ENCODE measurements at places on chromosomes 4 and X.

GRCh38 chr4:120062663-120063195 lies 3.9 kb downstream of the MAD2L1 start:
- DNase-seq = no peak

DNA sequence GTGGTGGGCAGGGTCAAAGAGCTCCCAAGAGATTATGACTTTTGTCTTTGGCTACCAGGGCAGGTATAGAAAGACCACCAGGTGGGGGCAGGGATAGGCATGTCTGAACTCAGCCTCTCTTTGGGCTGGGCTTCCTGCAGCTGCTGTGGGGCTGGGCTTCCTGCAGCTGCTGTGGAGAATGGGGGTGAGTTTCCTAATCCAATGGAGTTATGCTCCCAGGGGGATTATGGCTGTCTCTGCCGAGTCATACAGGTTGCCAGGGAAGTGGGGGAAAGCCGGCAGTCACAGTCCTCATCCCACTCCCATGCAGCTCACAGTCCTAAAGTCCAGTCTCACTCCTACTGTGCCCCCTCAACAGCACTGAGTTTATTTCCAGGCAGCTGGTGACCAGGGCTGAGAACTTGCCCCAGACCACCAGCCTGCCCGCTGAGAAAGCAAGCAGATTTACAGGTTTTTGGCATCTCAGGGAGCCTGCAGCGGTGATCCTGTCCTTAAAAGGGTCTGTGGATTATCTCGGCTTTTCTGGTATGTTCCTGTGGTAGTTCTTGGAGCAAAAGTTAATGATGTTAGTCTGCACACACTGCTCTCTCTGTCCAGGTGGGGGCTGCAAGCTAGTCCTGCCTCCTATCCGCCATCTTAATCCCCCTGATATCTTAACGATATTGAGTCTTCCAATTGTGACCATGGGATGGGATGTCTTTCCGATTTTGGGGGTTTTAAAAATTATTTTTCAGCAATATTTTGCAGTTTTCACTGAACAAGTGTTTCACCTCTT lies 133.4 kb downstream of the RTL9 start:
- no peak for DNase-seq

- DNase-seq = no peak
These were observed 694 bp downstream of the TBL1X start for GRCh38 chrX:9465380-9466123.

DNA sequence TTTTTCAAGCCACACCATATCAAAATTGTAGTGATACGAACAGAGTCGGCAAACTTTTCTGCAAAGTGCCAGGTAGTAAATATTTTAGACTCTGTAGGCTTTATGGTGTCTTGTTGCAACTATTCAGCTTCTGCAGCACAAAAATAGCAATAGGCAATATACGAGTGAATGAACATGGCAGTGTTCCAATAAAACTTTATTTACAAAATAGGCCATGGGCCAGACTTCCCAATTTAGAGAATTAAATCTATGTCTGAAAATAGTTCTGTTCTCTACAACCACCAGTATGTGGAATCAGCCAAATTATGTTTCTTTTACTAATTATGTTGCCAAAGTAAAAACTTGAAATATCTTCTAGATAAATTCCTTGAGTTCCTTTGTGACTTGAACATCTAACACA lies 56.5 kb downstream of the NCAPG start:
- DNase-seq = no peak

- no peak for DNase-seq
These were observed 66.1 kb downstream of the TNIP2 start for GRCh38 chr4:2689825-2690700.

DNA sequence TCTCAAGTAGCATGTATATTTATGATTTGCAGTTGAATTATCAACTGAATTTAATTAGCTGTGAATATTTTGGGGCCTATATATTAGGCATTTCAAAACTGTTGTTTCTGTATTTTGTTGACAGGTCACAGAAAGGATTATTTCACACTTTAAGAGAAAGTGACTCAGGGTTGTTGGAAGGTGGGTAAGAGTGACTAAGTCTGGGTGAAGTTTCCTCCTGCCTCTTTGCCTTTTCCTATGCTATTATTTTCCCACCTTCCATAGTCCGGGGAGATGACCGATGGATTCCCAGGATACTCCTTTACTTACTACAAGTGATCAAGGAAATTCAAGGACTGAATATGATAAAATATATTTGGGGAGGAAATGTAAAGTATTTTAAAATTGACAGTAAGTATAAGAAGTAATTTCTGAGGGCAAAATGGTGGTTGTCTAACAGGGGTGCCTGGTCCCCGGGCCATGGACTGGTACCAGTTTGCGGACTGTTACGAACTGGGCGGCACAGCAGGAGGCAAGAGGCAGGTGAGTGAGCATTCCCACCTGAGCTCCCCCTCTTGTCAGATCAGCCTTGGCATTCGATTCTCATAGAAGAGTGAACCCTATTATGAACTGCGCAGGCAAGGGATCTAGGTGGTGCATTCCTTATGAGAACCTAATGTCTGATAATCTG lies 175.5 kb upstream of the GPRIN3 start:
- no peak for DNase-seq
